ENCODE measurements at places on chromosomes 2 and 18.

- DNase-seq, result no peak
Observed at GRCh38 chr2:210503725-210504191, 27.2 kb upstream of the LANCL1 start.

- DNase-seq, result no peak
Observed at GRCh38 chr2:16717477-16717876, 51.8 kb upstream of the CYRIA start.

GRCh38 chr2:237081596-237081995 lies 4.1 kb upstream of the COPS8 start:
- no peak for DNase-seq

DNA sequence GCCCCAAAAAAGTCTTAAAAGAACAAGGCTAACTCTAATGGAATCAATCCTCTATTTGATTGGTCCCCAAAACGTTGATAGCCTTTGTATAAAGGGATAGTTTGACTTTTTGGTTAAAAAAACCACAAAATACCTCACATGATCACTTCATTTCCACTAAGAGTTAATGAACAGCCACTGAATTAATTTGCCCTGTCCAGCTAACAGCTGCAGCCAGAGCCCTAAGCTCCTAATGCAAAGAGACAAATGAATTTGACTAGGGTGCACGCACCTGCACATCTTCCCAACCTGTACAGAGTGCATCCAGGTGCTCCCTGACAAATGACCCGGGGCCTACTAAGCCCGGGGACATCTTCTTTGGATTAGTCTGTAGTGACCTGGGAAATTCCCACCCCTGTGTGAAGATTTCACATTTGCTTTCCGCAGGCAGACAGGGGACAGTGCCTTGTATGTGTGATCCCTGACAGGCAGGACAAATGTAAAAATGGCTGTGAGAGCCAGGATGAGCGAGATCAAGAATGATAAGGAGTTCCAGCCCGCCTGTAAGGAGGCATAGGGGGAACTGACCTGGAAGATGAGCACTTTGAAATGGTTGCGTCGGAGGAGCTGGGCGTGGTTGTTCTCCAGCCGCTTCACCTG lies 893 bp downstream of the CAVIN2 start:
- no peak for DNase-seq

GRCh38 chr2:105166688-105167087 lies 74.9 kb upstream of the GPR45 start:
- no peak for DNase-seq

DNA sequence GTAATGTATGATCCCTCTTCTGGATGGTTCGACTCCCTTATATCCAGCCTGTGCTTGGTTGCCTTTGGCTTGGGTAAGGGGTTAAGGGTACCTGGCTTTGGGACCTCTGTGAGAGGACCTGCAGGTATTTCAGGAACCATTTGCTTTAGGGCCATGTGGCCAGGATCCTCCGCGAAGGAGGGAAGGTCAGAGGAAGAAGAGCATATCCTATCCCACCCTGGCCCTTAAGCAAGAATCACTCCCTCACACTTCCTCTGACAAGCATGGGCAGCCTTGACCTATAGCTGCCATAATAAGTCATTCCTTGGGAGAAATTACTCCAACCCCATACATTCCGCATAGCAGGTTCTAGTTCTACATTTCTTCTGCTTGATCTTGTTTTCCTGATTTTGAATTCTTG lies 59.1 kb upstream of the TXNDC2 start:
- DNase-seq, result no peak

- DNase-seq, result no peak
Observed at GRCh38 chr2:85878719-85879370, 9.9 kb downstream of the ST3GAL5 start.

Data from thoracic aorta (tissue), 2 donors.